Stimulated activated CD8-positive, alpha-beta memory T cell treated with anti-CD3 and anti-CD28 coated beads, Interleukin-7, amount 100 ng/mL, for 48 hours (primary cell): ENCODE measurements at places on chromosomes 13 and 19.

- no peak for DNase-seq
Measured at GRCh38 chr19:54209058-54209810, 8.6 kb downstream of the RPS9 start.

GRCh38 chr13:33800646-33801186, 17.2 kb upstream of the RFC3 start:
- no peak for DNase-seq

DNA sequence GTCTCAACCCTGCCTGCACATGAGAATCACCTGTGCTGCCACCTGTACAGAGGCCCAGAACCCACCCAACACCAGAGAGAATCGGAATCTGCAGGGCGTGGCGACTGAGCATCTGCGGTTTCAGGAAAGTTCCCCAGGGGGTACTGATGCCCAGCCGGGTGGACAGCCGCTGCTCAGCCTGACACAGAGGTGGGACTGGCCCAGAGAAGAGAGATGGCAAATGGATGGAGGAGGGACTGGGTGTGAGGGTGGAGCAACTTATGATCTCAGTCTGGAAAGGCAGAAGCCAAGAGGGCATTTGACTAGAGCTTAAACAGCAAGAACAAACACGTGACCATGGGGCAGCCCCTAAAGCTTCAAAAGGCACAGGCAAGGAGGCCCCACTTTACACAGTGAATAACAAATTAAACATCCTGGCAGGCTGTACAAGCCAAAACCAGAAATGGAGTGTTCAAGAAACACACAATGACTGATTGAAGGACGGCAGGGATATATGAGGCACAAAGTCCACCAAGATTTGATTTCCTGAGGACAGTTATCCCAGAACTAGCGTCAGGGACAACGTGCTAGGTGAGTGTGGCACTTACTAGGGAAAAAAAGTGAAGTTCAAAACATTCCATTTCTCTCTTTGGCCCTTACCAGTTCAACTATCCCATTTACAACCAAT, 3.1 kb downstream of the RANBP3 start:
- DNase-seq = no peak

GRCh38 chr19:33225458-33225926, at the start of gene SLC7A10:
Gene SLC7A10 (minus strand): TSS chr19:33225850. CDS start chr19:33225703, 147 bp downstream.
- no peak for DNase-seq

DNA sequence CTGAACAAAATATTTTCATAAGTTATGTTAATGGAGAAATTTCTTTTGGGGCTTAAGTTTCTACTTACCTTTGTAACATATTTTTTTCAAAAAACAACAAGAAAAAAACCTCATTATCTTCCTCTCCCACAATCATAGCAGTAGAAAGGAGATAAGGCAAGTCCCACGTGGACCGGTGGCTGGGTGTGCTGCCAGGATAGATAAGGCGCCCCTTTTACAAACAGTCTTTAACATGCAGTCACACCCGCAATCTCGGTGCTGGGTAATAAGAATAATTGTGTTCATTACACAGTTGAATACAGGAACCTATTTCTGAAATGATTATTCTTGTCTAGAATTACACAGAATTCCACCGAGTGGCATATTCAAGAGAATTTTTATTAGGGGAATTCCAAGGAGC, 1202.3 kb downstream of the UQCRFS1 start:
- no peak for DNase-seq

DNA sequence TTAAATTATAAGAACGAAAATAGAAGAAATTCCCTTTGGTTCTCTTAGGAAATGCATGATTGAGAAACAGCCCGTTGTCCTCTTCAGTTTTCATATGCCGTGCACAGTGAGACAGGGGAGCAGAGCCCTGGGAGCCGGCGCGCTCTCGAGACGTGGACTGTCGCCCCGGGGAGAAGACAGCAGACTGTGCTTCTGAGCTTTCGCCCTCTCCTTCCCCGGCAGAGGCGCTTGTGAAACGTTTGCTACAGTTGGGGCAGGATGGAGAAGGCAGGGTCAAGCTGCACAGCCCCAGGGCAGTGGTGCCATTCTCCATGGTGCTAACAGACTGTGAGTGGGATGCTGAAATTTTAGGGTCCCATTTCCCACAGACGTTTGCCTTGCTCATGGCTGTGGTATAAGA, 192.2 kb upstream of the KL start:
- DNase-seq = no peak

DNA sequence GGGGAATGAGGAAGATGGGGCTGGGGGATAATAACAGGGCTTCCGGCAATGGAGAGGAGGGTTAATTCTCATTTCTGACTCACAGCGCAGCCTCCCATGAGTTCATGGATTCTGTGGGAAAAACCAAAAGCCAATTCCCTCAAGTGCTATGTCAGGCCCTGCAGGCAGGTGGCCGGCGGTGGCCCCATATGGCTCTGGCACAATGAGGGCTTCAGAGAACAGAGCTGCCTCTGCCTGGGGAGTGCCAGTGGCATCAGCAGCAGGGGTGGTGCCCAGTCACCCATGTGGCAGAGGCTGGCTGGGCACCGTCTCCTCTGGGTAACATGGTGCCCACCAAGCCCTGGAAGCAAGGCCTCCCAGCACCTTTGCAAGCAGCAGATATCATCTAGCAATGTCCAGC, 69.1 kb downstream of the ALOX5AP start:
- DNase-seq = no peak

- DNase-seq = no peak
Measured at GRCh38 chr19:45078390-45079062, 534 bp upstream of the GEMIN7 start.

- no peak for DNase-seq
Measured at GRCh38 chr13:35992964-35993363, 138.2 kb downstream of the DCLK1 start.

DNA sequence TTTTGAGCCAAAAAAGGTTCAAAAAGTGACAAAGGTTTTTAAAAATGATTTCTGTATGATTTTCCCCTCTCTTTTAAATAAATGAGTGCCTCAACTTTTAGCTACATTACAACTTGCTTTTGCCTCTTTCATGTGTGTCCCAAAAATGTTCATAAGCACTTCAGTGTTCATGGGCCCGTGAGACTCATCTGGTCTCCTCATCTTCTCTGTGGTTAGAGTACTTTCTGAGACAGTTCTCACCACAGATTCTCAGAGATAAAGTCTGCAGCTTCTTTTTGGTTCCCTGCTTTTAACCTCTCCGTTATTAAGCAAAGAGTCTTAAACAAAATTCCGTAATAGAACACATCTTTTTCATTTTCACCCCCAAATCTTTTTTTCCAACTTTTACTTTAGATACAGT, 156.9 kb downstream of the DLEU7 start:
- no peak for DNase-seq

DNA sequence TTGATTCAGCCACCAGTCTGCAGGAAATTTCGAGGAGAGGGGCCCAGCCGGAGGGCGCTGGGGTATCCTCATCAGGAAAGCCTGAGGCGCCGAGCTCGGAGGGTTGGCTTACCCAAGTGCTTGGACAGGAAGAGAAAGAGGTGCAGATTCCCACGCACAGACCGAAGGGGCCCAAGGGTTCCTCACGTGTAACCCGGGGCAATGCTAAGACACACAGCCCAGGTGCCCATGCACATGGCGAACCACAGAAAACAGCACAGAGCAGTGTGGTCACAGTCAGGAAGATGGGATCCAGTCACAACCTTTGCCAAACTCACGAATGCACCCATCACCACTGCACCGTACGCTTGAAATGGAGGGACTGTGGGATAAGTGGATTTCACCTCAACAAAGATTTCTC, 30.9 kb downstream of the GRTP1 start:
- no peak for DNase-seq
